ENCODE measurements at places on chromosomes 16 and 17.

DNA sequence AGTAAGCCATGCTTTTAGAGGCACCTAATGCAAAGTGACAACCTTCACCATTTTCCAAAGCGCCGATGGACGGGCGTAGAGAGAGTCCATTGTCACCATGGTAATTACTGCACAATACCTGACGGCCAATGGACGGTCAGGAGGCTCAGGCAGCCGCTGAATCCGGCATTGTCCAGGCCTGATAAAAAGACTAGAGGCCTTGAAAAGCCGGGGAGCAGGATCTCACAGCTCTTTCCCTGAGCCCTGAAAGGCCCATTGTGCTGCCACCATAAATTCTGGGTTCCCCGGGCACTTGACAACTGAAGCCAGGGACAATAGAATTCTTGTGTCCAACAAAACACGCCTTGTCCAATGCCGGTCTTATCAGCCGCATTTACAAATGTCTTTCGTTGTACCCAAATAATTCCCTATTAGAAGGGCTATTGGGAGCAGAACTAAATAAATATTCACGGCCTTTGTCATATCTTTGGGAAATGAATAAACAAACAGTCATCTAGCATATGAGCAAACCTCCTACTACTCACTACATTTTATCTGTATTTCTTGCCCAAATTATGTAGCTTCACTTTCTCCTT, 62.4 kb downstream of the CDH11 start:
- DNase-seq: peak; percentile 98

DNA sequence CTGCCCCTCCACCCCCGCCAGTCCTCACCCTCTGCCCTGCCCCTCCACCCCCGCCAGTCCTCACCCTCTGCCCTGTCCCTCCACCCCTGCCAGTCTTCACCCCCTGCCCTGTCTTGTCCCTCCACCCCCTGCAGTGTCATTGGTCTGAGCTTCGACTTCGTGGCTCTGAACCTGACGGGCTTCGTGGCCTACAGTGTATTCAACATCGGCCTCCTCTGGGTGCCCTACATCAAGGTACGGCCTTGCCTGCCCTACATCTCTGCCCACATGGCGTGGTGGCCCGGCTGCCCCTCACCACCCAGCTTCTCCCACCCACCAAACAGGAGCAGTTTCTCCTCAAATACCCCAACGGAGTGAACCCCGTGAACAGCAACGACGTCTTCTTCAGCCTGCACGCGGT, 12.0 kb downstream of the TAX1BP3 start:
- no peak for DNase-seq

DNA sequence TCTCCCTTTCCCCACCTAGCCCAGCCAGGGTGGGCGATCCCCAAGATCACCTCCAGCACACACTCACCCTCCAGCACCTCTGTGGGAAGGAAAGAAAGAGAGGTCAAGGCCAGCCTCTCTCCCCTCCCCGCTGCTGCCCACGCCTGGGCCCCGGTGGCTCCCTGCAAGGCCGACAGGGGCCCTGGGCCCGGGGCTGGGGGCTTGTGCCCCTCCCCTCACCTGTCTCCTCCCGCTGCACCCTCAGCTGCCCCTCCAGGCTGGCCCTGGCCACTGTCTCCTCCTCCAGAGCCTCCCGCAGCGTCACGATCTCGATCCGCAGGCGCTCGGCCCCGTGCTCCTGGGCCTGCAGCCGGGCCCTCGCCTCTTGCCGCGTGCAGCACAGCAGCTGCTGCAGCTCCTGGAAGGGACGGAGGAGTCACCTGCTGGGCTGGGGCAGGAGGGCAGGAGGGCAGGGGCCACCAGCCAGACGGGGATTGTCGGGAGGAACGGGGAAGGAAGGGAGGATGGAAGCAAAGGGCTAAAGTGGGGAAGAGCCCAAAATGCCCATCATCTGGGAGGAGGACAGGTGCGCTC, 19.2 kb downstream of the RABEP2 start:
- no peak for DNase-seq

GRCh38 chr16:35560637-35560984, 2101.2 kb downstream of the TP53TG3F start:
- DNase-seq: no peak

GRCh38 chr17:82035956-82036633, 1.4 kb downstream of the DCXR start:
- no peak for DNase-seq

DNA sequence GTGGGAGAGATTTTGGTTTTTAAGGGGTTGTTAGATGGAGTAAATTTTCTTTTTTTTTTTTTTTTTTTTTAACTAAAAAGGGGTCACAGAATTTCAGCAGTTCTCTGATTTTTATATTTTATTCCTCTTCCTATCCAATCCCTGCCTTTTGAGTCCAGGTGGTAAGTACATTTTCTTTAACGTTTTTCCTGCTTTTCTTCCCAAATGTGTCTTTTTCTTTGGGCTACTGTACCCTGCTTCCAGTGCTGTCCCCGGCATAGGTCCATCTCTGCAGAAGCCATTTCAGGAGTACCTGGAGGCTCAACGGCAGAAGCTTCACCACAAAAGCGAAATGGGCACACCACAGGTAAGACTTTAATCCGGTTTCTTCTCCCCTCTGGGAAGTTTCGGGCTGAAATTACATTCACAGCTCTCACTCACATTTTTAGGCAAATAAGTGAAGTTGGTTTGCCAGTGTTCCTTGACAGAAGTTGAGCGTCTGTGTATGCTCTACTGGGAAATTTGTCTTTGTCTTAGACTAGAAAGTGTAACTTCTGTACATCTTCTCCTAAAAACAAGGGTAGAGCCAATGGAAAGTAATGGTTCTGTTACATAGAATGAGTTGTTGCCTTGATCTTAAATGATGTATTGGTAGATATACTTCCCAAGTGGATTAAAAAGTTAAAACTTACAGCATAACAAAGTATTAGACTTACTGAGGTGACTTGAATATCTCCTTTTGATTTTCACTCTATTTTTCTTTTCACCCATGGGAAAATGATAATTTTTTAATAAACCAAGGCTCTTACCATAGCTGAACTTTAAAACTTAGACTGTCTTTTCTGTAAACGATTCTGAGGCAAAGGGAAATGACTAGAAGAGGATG, 54.5 kb downstream of the TUBD1 start:
- no peak for DNase-seq

DNA sequence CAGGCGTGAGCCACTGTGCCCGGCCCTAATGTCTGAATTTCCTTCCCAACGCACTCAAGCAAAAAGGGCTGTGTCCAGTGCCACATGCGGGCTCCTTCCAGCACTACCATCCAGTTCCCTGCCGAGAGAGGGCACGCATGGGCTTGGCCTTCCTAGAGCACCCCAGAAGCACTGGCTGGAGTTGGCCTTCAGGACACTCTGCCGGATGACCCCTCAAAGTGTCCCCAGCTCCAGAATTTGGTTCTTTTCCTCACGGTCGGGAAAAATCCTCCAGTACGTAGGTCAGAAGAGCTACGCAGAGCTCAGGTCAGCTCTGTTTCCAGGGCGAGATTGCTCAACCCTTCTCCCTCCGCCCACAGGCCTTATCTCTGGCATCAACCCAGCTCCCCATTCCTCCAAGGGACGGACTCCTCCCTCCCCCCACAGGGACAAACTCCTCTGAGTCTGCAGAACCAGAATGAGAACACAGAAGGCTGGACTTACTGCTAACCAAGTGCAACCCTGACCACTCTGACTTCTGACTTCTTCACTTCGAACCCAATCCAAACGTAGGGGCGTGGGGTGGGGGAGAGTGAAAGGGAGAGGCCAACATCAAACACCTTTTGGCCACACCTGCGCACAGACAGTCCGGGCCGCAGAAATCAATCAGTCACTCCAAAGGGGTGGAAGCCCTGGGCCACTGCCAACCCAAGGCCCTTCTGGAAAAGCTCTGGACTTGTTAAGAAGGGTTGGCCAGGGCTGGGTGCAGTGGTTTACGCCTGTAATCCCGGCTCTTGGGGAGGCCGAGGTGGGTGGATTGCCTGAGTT, 3.6 kb downstream of the CDC42EP4 start:
- DNase-seq: no peak

DNA sequence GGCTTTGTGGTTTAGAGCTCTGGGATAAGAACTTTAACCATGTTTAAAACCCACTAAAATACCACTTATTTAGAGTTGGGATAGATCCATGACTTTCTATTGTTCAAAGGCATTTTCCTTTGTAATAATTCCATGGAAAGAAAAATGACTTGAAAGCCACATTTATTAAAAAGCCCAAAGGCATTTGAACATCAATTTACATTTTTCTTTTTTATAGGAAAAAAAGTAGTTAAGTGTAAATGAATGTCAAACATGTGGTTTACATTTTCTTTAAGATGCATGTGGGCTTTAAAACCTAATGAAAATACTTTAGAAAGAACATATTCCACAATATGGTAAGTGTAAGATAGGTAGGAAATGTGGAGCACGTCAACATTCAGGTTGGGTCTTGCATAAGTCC, 443.2 kb downstream of the TOX3 start:
- DNase-seq: no peak

GRCh38 chr16:24668481-24669061, 60.9 kb upstream of the TNRC6A start:
- DNase-seq: no peak

- DNase-seq: no peak
Observed at GRCh38 chr16:4334724-4335495, 16.2 kb downstream of the PAM16 start.

GRCh38 chr17:79401704-79402674, 208.9 kb downstream of the RBFOX3 start:
- no peak for DNase-seq

DNA sequence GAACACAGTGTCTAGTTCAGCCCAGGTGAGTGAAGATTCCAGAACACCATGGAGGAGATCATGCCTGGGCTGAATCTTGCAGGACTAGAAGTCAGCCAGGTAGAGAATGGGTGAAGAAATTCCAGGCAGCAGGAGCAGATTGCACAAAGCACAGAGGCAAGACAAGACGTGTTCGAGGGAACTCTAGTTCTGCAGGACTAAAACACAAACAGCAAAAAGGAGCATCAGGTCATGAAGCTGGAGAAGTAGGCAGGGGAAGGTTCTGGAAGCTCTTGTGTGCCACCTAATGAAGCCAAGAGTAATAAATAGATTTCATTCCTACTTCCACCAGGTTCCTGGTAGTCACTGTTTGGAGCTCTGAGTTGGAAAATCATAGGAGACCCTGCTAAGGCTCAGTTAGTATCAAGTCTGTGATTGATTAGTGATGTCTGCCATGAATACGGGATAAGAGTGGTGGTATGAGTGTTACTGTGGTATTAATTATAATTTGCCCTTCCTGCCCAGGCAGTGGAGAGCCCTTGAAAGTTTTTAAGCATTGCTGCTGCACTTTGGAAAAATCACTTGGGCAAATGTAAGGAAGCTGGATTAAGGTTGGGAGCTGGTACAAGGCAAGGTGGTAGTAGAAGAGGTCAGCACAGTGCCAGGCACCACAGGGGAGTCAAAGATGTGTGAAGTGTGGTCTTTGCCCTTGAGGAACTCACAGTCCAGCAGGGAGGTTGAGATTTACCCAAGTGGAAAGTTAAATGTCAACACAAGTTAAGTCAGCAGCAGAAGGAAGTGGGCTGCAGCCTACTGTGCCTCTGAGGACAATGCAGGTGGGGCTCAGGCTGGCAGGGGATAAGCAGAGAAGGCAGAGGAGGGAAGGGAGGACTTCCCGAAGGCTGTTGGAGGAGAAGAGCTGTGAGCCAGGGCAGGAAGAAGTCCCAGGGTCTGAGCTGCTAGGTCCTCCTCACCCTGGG, 13.5 kb upstream of the FOXN1 start:
- no peak for DNase-seq

GRCh38 chr16:85146922-85147651, 34.8 kb upstream of the CIBAR2 start:
- DNase-seq: no peak

Data from putamen (tissue), 1 donor.